ENCODE measurements at places on chromosomes 1 and 21. TPM values are rescaled to one million over a fixed set of nuclear protein-coding genes. Genes with fewer than 3 reads are reported as not detected.

DNA sequence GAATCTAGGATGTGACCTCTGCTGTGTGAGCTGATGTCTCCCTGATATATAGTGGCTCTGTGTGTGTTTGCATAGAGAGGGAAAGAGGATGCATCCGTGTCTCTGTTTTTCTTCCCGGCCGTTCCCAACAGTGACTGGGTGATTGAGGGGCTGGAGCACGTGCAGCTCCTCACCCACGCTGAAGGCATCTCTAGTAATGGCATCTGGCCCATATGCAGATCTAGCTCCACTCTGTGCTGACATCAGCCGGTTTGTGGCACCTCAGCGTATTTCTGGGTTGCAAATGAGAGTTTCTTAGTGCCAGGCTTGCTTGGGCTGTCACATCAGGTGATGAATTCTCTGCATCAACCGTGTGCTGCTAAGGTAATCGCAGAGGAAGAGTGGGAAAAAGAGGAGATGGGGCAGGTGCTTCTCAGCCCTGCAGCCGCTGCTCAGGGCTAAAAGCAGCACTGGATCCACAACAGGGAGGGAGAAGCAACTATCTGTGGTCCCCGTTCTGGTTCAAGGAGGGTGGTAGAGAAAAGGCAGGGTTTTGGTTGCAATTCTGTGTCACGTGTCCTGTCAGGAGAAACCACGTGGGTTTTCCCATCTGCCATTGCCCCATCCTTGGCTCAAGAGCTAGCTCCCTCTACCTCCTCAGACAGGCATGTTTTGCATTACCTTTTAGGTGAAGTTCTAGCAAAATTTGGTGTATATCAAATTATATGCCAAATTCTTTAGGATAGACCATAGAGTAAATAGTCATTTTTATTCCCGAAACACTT, 282.9 kb downstream of the PBX1 start:
- no peak for DNase-seq

DNA sequence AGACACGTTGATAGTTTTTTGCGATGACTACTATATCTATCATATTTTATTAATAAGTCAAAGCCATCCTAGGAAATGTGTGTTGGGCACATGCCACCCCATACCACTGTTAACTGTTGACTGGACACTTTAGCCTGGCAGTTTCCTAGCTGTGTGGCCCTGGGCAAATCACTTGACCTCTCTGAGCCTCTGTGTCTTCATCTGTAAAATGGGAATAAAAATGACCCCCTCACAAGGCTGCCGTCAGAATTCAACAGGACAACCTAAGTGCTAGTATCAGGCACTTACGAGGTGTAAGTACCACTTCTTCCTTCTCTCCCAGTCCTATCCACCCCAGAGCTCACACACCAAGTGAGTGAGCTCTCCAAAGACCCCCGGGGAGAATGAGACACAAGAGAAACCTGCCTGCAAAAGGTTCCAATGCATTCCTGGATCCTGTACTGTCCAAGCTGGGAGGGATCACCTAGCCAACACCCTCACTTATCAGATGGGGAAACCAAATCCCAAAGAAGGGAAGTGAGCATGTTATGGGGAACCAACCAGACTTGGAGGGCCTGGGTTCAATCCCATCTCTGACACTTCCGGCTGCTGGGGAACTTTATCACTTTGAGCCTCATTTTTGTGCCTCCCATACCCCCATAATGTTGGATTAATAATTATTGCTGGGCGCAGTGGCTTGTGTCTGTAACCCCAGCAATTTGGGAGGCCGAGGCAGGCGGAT, 24.9 kb downstream of the HSPG2 start:
- no peak for DNase-seq

DNA sequence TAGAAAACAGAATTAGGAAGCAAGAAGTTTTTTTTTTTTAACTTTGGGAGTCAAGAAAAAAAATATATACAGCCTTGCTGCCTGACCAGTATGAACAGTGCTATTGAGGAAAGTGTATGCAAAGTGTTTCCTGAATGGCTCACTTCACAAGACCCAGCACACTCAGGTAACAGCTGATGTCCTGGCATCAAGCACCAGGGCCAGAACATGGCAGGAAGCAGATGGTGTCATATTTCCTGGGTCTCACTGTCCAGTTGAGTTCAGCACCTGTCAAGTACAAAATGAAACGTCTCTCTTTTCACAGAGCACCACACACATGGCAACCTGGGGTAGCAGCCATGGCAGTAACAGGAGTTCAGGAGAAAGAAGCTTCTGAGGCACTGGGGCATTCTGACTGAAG, 372.3 kb downstream of the TTLL7 start:
- DNase-seq, result no peak

Gene PKP1
- total RNA-seq, result 5.0 TPM

Gene RGS7
- total RNA-seq, result not detected

DNA sequence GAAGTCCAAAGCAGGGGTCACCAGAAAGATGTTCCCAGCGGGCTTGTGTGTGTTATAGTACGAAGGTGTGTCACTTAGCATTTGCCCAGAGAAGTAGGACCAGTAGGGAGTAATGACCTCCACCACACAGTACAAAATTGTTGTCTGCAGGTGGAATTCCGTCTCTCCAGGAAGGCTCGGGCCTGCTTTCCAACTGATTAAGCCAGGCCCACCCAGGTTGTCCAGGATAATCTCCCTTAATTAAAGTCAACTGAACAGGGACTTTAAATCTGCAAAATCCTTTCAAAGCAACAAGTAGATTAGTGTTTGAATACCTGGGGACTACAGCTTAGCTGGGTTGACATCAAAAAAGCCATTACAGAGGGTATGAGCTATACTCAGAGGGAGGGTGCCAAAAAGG, 131.3 kb downstream of the BACH1 start:
- DNase-seq, result no peak

DNA sequence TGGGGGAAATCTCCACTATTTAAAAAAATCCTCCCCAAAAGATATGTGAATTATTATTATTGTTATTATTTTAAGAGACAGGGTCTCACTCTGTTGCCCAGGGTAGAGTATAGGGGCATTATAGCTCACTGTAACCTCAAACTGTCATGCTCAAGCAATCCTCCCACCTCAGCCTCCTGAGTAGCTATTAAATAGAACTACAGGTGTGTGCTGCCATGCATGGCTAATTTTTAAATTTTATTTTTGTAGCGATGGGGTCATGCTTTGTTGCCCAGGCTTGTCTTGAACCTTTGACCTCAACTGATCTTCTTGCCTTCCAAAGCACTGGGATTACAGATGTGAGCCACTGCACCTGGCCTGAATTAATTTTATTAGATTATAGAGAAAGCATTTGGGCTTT, 116.8 kb downstream of the RABGAP1L start:
- DNase-seq, result no peak

Gene NBPF8
- total RNA-seq, result 9.7 TPM

DNA sequence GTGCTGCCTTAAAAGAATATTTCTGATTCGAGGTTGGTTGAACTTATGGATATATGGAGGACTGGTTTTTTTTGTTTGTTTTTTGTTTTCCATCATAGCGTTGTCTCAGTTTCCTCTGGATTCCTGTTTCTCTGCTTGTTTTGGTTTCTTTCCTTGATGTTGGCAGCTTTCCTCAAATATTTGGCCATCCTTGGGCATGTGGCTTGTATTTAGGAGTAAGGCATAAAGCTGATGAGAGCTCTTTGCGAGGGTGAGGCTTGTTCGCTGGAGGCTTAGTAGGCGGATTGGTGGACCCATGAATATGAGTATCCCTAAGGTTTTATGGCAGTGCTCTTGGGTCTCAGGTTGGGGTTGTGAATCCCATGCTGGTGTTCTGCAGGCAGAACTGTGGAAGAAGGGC, 22.9 kb downstream of the DYRK1A start:
- no peak for DNase-seq

Gene CSMD2
- not detected for total RNA-seq

Gene LCE2B
- not detected for total RNA-seq

GRCh38 chr1:21610989-21611785, 58.0 kb downstream of the RAP1GAP start:
- DNase-seq, result no peak

- no peak for DNase-seq
These were observed 23.9 kb downstream of the CACHD1 start for GRCh38 chr1:64493831-64494230.

GRCh38 chr1:21648791-21649190, 20.4 kb downstream of the RAP1GAP start:
- DNase-seq, result no peak

Gene CACHD1
- 23.0 TPM for total RNA-seq

- DNase-seq, result no peak
These were observed 101.5 kb upstream of the RUNX3 start for GRCh38 chr1:25031601-25031965.

- no peak for DNase-seq
These were observed 209.9 kb downstream of the SDCCAG8 start for GRCh38 chr1:243465738-243466137.

DNA sequence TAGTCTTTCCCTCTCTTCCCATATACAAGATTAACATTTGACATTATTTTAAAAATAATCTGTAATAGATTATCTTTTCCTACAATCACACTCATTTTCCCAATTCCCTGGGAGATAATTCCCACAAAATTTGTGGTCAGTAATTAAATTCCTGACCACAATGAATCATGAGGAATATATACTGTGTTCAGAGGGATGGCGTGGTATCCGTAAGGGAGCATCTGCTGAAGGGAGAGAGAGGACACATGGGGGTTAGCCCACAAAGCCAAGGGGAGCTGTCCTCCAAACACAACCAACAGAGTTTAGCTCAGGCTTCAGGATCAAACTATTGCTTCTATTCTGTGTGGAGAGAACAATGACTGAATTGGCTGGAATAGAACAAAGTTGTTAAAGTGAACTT, 57.1 kb upstream of the PPP2R5A start:
- no peak for DNase-seq

Gene ARTN
- 0.72 TPM for total RNA-seq

- no peak for DNase-seq
These were observed 6.3 kb downstream of the CLDN8 start for GRCh38 chr21:30209601-30210000.

- DNase-seq, result no peak
These were observed 36.1 kb upstream of the CAPZB start for GRCh38 chr1:19521411-19521810.

DNA sequence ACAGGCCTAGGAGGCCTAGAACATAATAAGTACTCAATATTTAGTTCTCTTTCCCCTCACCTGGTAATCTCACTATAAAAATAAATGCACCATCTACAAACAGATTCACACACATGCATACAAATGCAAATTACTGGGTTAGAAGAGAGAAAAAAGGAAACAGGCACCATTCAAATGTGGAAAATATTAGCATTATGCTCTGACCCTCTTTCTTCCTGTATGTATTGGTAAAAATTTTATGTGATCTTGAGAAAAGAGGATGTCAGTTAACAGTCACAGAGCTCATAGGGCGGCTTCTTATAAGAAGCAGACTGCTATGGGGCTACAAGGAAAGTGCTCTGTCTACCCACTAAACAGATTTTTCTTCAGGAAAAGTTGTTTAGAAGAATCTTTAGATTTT, 565.4 kb downstream of the LMO4 start:
- DNase-seq, result no peak

DNA sequence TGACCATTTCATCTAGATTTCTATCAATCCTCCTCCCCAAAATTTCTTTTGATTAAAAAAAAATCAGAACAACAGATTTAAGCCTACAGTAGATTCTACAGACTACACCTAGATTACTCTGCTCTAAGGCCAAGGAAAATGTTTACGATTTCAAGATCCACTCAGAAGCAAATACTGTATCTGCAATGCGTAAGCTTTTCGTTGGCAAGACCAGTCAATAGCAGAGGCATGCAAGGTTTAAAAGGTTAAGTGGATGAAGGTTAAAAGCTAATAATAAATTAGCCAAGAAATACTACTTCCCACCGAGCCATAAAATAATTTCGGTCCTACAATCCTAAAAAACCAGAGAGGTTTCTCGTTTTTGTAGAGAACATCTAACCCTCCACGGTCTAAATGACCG, 1.3 kb downstream of the CLSTN1 start:
- DNase-seq, result no peak

DNA sequence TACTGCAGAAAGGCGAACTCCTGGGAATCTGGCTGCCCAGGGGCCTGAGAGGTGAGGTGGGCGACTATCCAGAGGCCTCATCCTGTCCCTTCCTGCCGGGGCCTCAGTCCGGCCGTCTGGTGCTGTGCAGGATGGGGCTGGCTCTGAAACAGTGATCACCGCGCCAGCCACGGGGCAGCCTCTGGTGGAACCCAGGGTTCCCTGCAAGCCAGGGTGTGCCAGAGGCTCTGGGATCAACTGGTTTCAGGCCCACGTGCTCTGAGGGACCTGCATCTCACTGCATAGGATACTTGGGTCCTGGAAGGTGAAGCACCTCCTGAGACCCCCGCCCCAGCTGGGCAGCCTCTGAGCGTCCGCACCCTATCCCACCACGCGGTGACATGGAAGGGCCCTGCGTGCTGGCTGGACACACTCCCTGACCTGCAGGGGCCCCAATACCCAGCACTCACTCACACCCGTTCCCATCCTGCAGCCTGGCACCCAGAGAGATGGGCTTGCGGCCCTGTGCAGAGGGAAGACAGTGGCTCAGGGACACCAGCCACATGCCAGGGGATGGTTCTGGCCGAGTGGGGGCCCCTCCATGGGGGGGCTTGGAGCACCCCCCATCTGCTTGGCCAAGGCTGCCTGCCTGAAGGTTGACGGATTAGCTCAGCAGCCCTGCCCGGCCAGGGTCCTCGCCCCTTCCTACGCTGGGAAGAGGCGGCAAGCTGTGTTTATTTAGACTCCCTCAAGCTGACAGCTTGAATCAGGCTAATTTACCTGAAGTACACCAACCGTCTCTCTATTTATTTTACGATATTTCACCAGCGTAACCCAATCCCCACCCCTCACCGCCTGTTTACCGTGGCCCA, 64.3 kb upstream of the TTC34 start:
- no peak for DNase-seq

Gene GBP7
- not detected for total RNA-seq

Gene PDZK1
- total RNA-seq, result not detected

Gene TFF2
- total RNA-seq, result not detected

- no peak for DNase-seq
These were observed 73.3 kb upstream of the PAXBP1 start for GRCh38 chr21:32844653-32845436.

DNA sequence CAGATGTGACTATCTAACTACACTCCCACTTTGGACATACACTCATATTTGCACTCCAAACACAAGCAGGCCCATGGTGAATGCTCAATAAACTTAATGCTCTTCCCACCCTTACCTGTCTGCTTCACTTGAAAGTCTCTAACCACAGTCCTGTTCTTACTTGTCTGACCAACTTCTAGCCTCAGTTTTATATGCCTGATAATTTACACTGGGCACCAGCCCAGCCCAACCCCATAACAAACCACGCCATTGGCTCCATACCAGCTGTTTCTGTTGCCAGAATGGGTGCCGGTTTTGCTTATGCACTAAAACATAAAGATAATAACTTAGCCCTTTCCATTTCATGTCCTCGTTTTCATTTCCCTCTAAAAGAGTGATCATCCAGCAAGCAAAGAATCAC, 395.4 kb downstream of the NTNG1 start:
- no peak for DNase-seq

DNA sequence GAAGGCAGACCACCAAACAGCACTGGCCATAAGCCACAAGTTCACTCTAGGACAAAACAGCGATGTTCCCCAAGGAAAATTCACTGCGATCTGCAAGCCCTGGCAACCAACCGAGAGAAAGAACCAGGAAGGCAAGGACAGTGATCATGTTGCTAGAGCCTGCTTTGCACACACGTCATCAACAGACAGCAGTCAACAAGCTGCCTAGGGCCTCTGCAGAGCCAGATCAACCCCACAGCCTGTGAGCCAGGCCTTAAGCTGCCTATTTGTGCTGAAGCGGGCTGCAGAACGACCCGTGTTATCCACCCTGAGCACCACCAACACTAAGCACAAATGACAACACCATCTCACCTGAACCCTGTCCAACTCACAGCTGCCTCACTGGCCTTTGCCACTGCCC, 6.2 kb upstream of the YRDC start:
- DNase-seq, result no peak

Gene RGS5
- 174 TPM for total RNA-seq

Gene ATP6V1G3
- total RNA-seq, result not detected

Data from omental fat pad (tissue), 4 donors.